ENCODE measurements at places on chromosomes 2 and 18.

GRCh38 chr2:157469726-157470125 is 25.8 kb upstream of the CYTIP start:
- DNase-seq: no peak

DNA sequence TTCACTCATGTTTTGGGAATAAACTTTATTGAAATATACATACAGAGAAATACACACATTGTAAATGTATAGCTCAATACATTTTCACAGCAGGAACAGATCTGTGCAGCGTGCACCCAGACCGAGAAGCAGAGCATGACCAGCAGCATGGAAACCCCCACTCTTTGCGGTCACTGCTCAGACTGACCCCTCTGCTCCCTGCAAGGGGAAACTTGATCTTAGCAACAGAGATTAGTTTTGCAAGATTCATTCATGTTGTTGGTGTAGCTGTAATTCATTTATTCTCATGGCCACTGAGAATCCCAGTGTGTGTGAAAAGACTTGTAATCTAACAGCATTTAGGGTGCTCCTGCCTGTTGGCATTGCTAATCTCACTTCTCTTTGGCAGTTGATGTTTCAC is 35.2 kb downstream of the LPIN1 start:
- DNase-seq: no peak

GRCh38 chr2:120381192-120381591 is 35.3 kb downstream of the INHBB start:
- DNase-seq: no peak

GRCh38 chr2:98730053-98730706 is 752 bp downstream of the MGAT4A start:
- DNase-seq: peak; percentile 57

DNA sequence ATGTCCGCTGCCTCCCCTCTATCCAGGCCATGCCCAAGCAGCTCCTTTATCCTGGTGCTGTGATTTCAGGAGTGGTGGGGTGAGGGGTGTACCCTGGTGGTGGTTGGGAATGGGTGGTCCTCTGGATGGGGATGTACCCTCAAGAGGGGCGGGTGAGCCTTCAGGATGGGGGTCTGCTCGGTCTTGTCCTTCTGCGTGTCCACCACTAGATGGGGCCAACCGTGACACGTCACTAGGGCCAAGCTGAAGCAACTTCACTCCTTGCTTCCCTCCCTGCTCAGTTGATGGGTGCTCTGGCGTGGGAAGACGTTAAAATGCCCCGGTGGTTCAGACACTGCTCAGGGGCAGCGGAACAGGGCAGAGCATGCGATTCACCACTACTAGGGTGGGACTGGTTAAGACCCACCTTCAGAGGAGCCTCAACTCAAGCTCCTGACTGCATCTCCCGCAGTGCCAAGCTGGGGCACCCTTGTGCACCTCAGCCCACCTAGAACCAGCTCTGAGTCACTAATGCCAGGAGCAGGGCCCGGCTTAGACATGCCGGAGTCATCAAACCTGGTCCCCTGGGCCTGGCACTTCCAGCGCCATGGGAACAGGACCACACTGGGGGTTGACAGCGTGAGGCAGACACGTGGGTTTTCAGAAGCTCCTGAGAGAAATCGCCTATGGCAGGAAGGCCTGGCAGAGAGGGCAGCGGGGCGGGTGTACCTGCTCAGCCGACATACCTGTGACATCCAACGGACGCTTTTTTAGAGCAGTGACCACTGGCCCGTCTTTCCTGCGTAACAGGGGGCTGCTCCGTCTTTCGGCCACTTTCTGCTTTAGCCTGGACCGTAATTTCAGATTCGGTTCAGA is 256.7 kb downstream of the HDAC4 start:
- peak; percentile 43 for DNase-seq

All from activated CD4-positive, alpha-beta T cell treated with anti-CD3 and anti-CD28 coated beads, Interleukin-10, Interleukin-2, amounts not matched to agents 100 ng/mL and 50 ng/mL, durations not matched to agents 16 hours and 8 hours (primary cell).